ENCODE measurements at places on chromosomes 1 and 21.

- no peak for DNase-seq
Observed at GRCh38 chr1:39184354-39184818, 20.1 kb upstream of the MACF1 start.

- DNase-seq: no peak
Observed at GRCh38 chr1:206563367-206564207, 48.7 kb downstream of the EIF2D start.

- DNase-seq: no peak
Observed at GRCh38 chr1:55012661-55013060, 13.9 kb downstream of the BSND start.

GRCh38 chr1:219710529-219711194 is 97.8 kb upstream of the ZC3H11B start:
- DNase-seq: no peak

DNA sequence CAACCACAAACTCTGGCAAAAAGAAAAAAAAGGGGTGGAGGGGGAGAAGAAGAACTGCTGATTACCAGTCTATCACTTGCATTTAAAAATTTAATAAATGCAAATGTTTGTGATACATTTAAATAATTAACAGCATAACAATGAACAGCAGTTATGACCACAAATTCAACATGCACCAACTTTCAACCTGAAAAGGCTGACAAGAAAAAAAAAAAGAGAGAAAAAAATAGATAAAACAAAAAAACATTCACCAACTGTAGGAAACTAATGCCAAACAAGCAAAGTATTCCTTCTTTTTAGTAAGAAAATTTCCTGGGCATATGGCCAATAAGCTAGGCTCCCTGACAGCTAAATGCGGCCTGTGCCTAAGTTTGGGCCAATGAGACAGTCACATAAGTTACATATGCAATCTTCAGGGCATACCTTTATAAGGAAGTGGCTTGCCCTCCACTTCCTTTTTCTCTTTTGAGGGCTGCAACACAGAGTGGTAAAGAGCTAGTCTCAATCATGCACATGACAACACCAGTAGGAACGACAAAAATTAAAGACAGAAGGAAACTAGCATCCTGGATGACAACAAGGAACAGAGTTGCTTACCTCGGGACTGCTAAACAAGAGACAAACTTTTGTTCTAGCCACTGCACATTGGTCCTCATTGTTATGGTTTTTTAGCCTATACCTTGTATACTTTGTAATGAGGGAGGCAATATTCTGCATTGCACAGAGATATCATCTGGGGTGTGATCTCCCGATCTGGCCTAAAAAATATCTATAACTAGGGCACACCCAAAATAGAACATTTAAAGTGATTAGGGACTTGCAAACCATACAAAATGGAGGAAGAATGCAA is 24.2 kb upstream of the PHTF1 start:
- DNase-seq: no peak

- DNase-seq: peak; percentile 7
Observed at GRCh38 chr1:98870959-98871903, 133.4 kb downstream of the PLPPR5 start.

- DNase-seq: no peak
Observed at GRCh38 chr1:159207774-159208173, 3.1 kb downstream of the ACKR1 start.
